Activated CD8-positive, alpha-beta memory T cell treated with anti-CD3 and anti-CD28 coated beads, Interleukin-2, amount 10 ng/mL, durations not matched to agents 7 days and 5 days (primary cell): ENCODE measurements at places on chromosomes 7 and 10. TPM values are rescaled to one million over a fixed set of nuclear protein-coding genes. Genes with fewer than 3 reads are reported as not detected.

DNA sequence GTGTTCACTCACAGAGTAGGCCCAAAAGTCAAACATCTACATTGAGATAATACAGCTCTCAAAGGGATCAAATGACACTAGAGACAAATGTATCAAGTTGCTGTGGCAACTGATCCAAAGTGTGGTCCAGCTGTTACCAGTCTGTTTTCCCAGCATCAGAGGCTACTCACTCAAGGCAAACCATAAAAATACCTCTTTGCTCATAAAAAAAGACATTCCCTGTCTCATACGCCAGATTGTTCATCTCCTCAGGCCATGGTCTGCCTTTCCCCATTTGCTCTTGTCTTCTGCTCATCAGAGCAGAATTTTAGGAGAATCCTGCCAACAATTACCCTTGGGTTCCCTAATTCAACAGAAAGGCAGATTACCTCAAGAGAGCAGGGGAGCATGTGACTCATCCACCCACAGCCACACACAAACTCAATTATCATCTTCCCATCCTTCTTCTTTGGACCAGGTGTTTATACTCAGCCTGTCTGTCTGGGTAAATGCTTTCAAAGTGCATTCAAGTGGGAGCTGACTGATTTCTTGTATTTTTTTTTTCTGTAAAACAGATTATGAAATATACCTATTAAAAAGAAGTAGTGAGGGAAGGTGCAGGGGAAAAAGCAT is 226.5 kb upstream of the HPS1 start:
- no peaks in the 10 kb centered on the region for H3K4me1 ChIP-seq
- H3K4me3 ChIP-seq, result no peak overlapping the region
- H3K27me3 ChIP-seq, result peaks cover 18% of the 10 kb centered on the region
- DNase-seq, result no peak
- no peak overlapping the region for H3K27ac ChIP-seq
- no peaks in the 10 kb centered on the region for H3K36me3 ChIP-seq

GRCh38 chr7:52547308-52547910 is 488.0 kb upstream of the POM121L12 start:
- H3K27ac ChIP-seq, result no peak overlapping the region
- H3K4me3 ChIP-seq, result no peak overlapping the region
- no peak for DNase-seq
- no peaks in the 10 kb centered on the region for H3K4me1 ChIP-seq
- H3K36me3 ChIP-seq, result no peaks in the 10 kb centered on the region

GRCh38 chr7:117126676-117127075 is 173.4 kb downstream of the ST7 start:
- H3K4me3 ChIP-seq, result no peak overlapping the region
- H3K4me1 ChIP-seq, result peaks cover 7% of the 10 kb centered on the region
- H3K27me3 ChIP-seq, result no peaks in the 10 kb centered on the region

DNA sequence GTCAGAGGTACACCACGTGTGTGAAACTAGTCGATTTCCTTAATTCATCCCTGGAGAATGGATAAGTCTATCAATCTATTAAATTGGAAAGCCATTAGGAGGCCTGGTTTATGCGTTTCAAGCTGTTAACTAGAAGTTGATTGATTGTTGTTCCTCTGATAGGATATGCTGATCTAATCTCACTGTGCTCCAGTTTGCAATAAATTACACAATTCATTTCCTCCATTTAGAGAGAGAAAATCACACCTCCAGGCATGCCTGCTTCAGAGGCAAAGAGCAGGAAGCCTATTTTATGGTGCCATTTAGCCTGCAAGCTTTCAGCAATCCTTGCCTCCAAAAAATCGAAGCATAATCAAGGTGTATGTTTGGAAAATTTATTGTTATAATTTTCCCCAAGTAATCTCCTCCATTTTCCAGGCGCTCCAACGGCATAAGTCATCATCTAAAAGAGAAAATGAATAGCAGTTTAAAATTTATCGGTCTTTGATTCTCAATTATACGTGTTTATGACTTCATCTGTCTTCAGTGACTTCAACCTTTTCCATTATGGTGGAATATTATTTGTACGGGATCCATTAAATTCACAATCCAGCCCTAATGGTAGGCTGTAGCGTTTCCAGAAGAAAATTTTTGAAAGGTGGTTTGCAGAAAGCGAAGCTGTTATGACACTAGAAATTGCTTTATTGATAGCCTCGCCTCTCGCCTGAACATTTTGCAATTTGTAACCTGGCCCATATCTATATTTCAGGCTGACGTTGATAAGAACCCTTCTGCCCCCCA is 42.9 kb upstream of the HMX3 start:
- no peak overlapping the region for H3K4me3 ChIP-seq
- no peak overlapping the region for H3K27ac ChIP-seq
- H3K27me3 ChIP-seq, result peaks cover 6% of the 10 kb centered on the region
- no peaks in the 10 kb centered on the region for H3K4me1 ChIP-seq

DNA sequence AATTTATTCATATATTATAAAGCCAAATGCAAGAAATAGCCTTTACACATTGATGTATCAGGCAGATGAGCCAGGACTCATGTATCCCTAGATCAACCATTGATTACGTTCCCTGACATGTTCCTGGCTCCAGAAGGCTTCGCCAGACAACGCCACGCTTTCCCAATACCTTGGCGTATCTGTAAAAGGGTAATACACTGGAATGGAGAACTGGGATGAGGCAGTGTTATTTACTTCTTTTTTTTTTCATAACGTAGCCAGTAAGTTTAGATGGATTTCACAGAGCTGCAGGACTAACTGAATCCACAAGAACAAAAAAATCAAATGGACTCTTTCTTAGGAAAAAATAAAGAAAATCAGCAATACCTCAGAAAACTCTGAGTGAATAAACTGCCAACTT is 588.1 kb upstream of the SEMA3D start:
- no peaks in the 10 kb centered on the region for H3K36me3 ChIP-seq
- no peaks in the 10 kb centered on the region for H3K4me1 ChIP-seq
- no peak for DNase-seq
- H3K27ac ChIP-seq, result no peak overlapping the region
- H3K27me3 ChIP-seq, result no peaks in the 10 kb centered on the region

GRCh38 chr10:75916906-75917305 is 485.5 kb downstream of the LRMDA start:
- no peaks in the 10 kb centered on the region for H3K36me3 ChIP-seq
- H3K4me1 ChIP-seq, result no peaks in the 10 kb centered on the region
- H3K27me3 ChIP-seq, result no peaks in the 10 kb centered on the region
- DNase-seq, result no peak
- H3K4me3 ChIP-seq, result no peak overlapping the region

DNA sequence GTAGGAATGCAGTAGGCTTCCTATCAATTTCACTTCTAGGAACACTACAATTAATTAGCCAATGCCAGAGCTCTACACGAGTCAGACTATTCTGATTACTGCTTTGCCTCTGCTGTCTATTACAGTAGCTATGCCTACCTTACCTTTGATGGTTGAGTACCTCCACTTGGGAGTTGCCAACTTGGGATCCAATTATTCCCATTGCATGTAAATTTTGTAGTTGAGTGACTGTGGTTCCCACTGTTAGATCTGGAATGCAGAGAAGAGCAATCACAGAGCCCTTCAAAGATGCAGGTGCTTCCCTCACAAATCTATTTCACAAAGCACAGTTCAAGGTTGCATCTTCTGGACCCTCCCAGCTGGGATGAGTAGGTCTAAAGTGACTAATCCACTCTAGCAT is 62.9 kb upstream of the AASS start:
- H3K36me3 ChIP-seq, result no peaks in the 10 kb centered on the region
- H3K27me3 ChIP-seq, result no peaks in the 10 kb centered on the region
- H3K4me1 ChIP-seq, result no peaks in the 10 kb centered on the region
- no peak overlapping the region for H3K4me3 ChIP-seq

- no peak overlapping the region for H3K27ac ChIP-seq
- H3K4me3 ChIP-seq, result no peak overlapping the region
- H3K27me3 ChIP-seq, result peaks cover 2% of the 10 kb centered on the region
- H3K4me1 ChIP-seq, result no peaks in the 10 kb centered on the region
- DNase-seq, result no peak
Measured at GRCh38 chr10:97131181-97131628, 54.6 kb downstream of the SLIT1 start.

DNA sequence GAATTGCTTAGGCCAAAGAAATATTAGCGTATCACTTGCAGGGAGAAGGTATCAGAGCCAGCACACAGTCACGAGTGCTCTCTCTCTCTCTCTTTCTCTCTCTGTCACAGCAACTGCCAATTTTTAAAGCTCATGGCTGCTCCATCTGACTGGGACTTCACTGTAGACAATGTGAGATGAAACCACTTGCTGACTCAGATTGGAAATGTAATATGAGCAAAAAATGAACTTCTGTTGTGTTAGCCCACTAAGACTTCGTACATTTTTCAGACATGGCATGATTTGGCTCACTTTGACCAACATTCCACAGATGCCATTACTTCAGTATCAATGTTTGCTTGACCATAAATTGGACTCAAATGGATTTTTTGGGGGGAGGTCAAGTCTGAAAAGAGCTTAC is 68.1 kb downstream of the DGKB start:
- no peaks in the 10 kb centered on the region for H3K36me3 ChIP-seq
- H3K4me3 ChIP-seq, result no peak overlapping the region
- H3K4me1 ChIP-seq, result peaks cover 6% of the 10 kb centered on the region
- H3K27me3 ChIP-seq, result no peaks in the 10 kb centered on the region
- no peak for DNase-seq

DNA sequence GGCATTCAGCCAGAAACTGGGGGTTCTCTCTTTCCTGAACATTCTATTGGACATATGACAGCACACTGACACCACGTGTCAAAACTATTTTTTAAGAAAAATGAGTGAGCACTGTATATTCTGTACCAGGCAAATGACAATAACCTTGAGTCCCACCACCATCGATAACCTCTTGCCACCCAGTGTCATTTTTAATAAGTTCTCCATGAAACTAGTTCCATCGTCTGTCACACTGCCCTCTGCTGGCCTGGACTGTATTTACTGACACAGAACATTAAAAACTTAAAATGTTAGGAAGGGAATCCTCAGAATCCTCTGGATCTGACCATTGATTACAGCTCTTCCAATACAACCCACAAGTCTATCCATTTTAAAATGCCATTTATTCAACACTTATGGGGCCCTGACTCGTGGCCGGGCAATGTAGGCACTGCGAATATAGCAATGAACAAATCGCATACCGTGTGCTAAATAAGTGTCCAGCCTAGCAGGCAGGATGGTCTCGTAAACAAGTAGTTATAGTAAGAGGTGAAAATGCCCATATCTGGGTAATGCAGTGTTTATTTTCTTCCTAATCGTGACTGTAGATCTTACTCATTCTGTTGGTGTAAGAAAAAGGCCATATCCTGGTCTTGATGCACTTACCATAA is 35.9 kb upstream of the CACNB2 start:
- no peaks in the 10 kb centered on the region for H3K4me1 ChIP-seq
- no peak overlapping the region for H3K27ac ChIP-seq
- no peak overlapping the region for H3K4me3 ChIP-seq
- no peaks in the 10 kb centered on the region for H3K27me3 ChIP-seq
- peak; percentile 45 for DNase-seq
- H3K36me3 ChIP-seq, result no peaks in the 10 kb centered on the region

DNA sequence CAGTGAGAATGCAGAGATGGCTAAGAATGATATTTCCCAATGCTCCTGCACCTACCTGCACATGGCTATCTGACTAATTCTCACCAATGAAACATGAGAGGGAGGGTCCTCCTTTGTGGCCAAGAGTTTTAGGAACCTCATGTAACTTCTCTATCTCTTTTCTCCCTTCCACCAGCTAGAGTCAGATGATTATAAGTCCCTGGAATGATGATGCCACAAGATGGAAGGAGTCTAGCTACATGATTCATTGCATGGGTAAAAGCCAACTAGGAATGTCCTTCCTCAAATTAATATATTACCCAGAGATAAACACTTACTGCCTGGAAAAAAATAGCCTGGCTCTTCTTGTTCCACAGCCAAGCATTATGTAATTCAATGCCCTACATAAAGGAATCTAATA is 55.1 kb upstream of the AASS start:
- no peaks in the 10 kb centered on the region for H3K4me1 ChIP-seq
- H3K4me3 ChIP-seq, result no peak overlapping the region
- H3K36me3 ChIP-seq, result no peaks in the 10 kb centered on the region
- H3K27ac ChIP-seq, result no peak overlapping the region
- H3K27me3 ChIP-seq, result no peaks in the 10 kb centered on the region
- no peak for DNase-seq

The ZPBP gene
- total RNA-seq, result not detected

The RASSF4 gene
- total RNA-seq, result 1.2 TPM

The SYT15B gene
- total RNA-seq, result 0.26 TPM

The PIK3AP1 gene
- 11.5 TPM for total RNA-seq

The MBL2 gene
- not detected for total RNA-seq

The PCLO gene
- total RNA-seq, result not detected

The KLLN gene
- 0.84 TPM for total RNA-seq

The MDFIC gene
- total RNA-seq, result 58.0 TPM

The TRIM56 gene
- 68.2 TPM for total RNA-seq

The LAMTOR4 gene
- total RNA-seq, result 119 TPM
